ENCODE measurements at places on chromosomes 3 and 15.

DNA sequence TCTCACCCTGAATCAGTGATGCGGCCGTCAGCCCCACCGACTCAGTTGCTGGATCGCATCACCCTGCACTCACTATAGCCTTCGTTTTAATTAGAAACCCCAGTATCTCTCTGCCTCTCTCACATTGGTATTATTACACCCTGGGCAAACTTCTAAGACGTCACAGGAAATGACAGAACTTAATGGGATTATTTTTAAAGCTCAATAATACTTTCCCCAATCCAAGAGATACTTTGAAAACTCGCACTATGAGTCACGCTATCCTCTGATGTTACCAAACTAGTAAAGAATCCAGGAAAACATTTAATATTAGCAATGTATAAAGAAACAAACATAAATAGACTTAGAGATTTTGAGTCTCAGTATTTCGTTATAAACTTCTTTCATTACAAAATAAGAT lies 36.6 kb downstream of the RUBCN start:
- no peak for DNase-seq

DNA sequence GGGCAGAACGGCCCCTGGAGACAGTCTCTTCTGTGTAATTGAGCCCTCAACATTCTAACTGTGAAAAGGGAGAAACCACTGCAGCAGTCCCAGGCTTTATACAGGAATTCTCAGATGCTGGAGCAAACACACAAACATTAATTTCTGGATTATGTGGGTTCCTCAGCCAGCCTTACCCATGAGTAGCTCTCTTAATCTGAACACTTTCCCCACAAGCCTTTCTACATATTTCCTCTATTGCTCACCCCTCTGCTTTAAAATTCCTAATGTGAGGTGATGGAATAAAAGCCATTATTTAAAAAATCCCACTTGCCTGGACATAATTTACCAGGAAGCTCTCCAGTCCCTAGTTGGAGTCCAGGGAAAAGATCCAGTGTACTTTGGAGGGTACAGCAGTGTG lies 139.0 kb downstream of the CTNNB1 start:
- DNase-seq: no peak

DNA sequence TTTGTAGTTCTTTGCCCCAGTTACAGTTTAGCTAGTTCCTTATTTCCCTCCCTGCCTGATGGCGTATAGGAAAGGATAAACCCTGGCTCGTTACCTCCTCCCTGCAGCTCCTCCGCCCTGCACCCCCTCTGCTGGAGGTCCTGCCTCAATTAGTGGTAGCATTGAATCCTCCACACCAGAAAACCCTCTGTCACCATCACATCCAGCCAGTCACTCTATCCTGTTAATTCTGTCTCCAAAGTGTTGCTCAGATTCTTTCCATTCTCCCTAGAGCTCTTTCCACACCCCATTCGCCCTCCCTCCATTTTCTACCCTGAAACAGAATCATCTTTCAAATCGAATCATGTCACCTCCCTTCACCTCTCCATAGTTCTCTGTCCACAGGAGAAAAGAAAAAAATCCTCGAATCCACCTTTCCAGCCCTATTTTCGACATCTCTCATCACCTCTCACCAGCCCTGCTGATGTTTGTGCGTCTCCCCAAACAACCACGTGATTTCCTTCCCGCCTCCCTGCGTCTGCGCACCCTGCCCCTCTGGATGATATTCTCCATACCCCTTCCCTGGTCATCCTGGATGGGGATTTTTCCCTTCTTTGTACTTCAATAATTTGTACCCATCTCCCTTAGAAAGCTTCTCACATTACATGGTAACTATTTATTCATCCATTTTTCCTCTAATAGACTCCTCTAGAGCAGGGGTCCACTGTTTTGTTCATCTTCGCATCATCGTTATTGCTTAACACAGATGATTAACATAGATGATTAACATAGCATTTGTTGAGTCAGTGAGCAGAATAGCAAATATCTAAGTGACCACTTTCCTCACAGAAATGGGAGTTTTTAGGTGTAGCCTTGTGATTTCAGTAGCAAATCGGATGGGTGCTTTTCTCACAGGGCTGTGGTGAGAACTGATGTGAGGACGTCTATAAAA lies 37.1 kb downstream of the MAP3K13 start:
- DNase-seq: no peak

DNA sequence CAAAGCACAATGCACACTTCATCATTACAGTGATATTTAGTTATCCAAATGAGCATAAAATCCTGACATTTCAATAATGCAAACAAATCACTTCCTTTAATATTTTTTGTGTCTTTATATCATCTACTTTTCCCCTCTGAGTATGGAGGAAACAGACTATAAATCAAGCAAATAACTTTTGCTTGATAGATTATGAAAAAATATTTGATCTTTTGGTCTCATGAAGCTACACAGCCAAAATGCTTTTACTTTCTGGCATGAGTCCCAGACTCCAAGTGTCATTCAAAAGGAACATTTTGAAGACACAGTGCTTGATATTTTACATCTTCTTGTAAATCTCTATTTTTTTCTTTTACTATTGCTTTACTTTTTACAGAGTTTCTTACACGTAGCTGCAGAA lies 215.3 kb upstream of the ROBO1 start:
- no peak for DNase-seq

- DNase-seq: no peak
These were observed 72.9 kb downstream of the EPHA3 start for GRCh38 chr3:89180334-89180733.

- peak; percentile 86 for DNase-seq
These were observed 113.7 kb upstream of the RPL32 start for GRCh38 chr3:12954891-12955650.

All from left hindlimb (tissue), 1 donor.